ENCODE measurements at places on chromosomes 4 and X. TPM values are rescaled to one million over a fixed set of nuclear protein-coding genes. Genes with fewer than 3 reads are reported as not detected.

The KLHL4 gene
- total RNA-seq: 1.0 TPM

The RTL3 gene
- 3.7 TPM for total RNA-seq

The TCEAL9 gene
- 47.3 TPM for total RNA-seq

The COL4A5 gene
- total RNA-seq: 201 TPM

The MAGIX gene
- 3.2 TPM for total RNA-seq

The NOX1 gene
- not detected for total RNA-seq

The ADAM29 gene
- total RNA-seq: not detected

The RADX gene
- total RNA-seq: 2.1 TPM

The HAND2 gene
- 165 TPM for total RNA-seq

The MSX1 gene
- total RNA-seq: 3.2 TPM

The ARX gene
- not detected for total RNA-seq

The PDZD4 gene
- 48.1 TPM for total RNA-seq

The AREG gene
- 1.4 TPM for total RNA-seq

The SMR3B gene
- total RNA-seq: not detected

The SPARCL1 gene
- total RNA-seq: 1,380 TPM

The PCYT1B gene
- 11.7 TPM for total RNA-seq

The PAGE1 gene
- not detected for total RNA-seq

The DLG3 gene
- 22.0 TPM for total RNA-seq

The BEX1 gene
- total RNA-seq: 7.6 TPM

GRCh38 chrX:129540068-129540653 lies at the start of gene OCRL:
TSS of gene OCRL (plus strand) at chrX:129540259. CDS start at chrX:129540440, 181 bp downstream.
- DNase-seq: peak; percentile 92

GRCh38 chrX:96436105-96436504 lies 248.5 kb upstream of the DIAPH2 start:
- DNase-seq: no peak

DNA sequence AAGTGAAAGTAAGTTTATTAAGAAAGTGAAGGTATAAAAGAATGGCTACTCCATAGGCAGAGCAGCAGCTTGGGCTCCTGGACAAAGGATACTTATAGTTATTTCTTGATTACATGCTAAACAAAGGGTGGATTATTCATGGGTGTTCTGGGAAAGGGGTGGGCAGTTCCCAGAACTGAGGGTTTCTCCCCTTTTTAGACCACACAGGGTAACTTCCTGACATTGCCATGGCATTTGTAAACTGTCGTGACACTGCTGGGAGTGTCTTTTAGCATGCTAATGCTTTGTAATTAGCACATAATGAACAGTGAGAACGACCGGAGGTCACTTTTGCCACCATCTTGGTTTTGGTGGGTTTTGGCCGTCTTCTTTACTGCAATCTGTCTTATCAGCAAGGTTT lies 557.6 kb downstream of the SPRY1 start:
- no peak for DNase-seq

GRCh38 chr4:70704931-70705182 lies 16.5 kb downstream of the UTP3 start:
- DNase-seq: no peak

- DNase-seq: no peak
These were observed 58.7 kb downstream of the LEF1 start for GRCh38 chr4:108109997-108110416.

DNA sequence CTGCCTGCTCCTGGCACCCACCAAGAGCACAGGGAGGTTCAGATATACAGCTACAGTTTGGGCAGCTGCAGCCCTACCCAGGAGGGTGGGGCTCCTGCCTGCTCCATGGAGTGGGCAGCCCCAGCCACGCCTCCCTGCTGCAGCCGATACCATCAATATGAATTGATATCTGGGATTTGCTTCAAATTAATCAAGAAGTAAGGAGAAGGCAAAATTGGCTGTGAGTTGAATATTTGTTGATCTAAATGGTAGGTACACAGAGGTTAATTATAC lies 31.2 kb upstream of the ZNF280C start:
- DNase-seq: no peak

DNA sequence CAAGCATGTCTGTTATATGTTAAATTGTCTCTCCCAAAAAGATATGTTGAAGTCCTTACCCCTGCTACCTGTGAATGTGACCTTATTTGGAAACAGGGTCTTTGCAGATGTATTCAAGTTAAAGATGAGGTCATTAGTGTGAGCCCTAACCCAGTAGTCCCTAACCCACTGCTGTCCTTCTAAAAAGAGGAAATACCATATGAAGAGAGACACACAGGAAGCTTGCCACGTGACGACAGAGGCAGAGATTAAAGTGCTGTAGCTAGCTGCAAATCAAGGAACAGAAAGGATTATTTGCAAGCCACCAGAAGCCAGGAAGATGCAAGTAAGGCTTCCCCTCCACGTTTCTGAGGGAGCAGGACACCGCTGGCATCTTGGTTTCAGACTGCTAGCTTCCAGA lies 150.1 kb downstream of the HNRNPD start:
- DNase-seq: no peak

- no peak for DNase-seq
These were observed 359.0 kb upstream of the ATOH1 start for GRCh38 chr4:93469560-93469959.

DNA sequence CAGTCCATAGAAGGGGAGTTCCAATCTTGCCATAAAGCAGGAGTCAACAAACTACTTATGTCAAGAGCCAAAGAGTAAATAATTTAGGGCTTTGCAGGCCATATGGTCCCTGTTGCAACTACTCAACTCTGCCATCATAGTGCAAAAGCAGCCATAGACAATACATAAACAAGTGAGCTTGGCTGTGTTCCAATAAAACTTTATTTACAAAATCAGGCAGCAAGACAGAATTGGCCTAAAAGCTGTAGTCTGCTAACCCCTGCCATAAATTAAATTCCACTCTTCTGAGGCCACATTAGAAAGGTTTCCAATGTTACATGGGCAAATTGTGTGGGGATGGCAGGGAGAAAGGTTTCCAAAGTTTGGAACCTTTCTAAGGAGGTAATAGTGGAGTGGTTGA lies 14.7 kb downstream of the TRMT2B start:
- DNase-seq: no peak

- no peak for DNase-seq
These were observed 150.6 kb downstream of the CHIC2 start for GRCh38 chr4:53913771-53914170.

GRCh38 chrX:129781134-129781672 lies 1.5 kb downstream of the SASH3 start:
- DNase-seq: no peak

DNA sequence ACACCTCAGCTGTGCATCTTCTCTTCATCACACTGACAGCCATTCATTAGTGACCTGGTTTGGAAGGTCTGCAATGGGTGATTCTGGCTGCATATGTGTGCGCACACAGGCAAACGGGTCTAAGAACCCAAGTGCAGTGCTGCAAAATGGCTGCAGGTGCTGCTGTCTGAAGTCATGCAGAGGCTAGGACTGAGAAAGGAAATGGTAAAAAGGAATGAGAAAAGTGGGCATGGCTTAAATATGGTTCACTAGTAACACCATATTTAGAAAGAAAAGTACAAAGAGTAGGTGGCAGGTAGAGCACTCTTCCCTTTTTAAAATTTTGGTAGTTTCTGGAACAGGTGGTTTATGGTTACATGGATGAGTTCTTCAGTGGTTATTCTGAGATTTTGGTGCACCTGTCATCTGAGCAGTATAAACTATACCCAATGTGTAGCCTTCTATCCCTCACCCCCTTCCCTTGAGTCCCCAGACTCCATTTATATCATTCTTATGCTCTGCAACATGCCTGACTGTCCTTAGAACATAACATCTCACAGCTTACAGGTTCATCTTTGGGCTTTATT lies 78.4 kb downstream of the CCNG2 start:
- no peak for DNase-seq

DNA sequence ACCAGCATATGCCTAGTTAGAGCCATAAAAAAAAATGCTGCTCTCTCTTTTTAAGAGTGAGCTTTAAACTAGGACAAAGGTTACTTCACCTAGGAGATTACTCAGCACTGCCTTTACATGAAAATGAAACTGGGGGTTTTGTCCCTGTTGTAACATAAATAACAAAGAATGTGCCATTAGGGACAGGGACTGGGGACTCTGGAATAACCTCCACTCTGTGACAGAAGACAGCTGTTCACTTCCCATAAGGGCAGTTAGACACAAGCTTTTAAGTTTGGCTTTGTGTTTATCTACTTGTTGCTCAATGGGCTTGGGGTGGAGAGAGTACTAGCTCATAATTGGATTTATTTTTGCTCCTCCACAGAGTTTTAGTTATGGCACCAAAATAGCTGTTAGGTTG lies 11.9 kb downstream of the ENPEP start:
- DNase-seq: no peak

DNA sequence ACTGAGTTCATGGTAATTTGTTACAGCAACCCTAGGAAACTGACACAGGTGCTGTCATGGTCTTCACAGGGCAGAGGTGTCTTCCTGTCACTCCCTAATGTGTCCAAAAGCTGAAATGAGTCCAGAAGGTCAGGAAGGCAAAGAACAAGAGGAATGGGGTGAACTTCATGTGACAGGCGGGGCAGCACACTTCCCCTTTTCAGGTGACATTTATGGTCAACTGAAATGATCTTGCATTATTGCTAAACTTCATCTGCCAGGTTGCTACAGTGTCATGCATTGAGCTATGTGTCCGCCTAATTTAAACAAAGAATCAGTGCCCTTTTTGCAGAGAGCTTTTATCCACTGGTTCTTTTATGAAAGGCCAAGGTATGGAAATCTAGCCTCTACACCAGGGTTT lies 15.9 kb upstream of the CCDC149 start:
- DNase-seq: no peak

GRCh38 chr4:95158626-95159025 lies 390.1 kb downstream of the UNC5C start:
- DNase-seq: no peak

- no peak for DNase-seq
These were observed 465.4 kb downstream of the TMA16 start for GRCh38 chr4:163959932-163960331.

GRCh38 chr4:125527681-125528080 lies 212.9 kb downstream of the FAT4 start:
- no peak for DNase-seq

- peak; percentile 93 for DNase-seq
These were observed 580 bp upstream of the MMGT1 start for GRCh38 chrX:135974279-135974856.

DNA sequence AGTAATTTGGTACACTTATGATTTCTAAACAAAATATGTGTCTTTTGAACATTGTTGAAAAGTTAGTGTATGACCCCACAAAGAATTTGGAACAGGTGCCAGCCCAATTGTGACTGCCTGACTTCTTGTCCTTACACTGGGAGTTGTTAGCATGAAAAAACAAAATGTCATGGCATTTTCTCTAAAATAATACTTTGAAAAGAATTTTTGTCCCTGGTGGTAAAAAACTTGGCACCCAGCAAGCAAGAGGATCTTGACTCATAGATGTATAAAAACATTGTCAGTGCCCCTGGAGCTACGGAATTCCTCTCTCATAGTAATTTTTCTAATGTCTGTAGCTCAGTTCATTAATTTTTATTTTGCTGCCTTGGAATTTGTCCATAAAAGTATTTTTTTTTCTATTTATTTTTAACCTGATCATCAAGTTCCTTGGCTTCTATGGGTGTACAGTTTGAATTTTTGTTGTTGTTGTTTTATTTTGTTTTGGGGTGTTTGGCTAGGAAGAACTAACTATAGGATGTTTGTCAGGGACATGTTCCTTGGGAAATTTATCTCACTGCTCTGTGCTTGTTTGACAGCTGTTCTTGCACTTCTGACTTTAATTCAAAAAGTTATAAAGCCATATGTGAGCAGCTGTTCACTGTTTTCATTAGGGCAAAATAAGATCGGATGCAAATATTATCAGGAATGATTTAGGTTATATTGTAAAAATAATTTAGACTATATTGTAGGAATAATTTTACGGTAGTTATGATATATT lies 95.4 kb upstream of the NUDT6 start:
- DNase-seq: no peak

- DNase-seq: no peak
These were observed 2.6 kb downstream of the UBE2K start for GRCh38 chr4:39700554-39700953.

DNA sequence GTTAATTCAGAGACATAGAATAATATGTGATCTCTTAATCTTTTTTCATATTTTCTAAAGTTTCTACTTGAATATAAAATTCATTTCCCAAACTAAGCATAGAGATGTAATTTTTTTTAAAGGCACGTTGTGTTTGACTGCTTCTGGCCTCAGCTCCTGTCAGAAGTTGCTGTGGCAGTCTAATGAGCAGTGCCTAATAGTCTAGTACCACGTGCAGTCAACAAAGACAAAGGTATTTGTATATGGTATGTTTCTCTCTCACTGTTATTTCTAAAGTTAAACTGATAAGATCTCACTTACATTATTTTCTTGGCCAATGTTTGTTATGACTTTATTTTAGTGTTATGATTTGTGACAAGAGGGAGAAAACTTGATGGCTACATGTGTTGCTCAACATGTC lies 48.6 kb upstream of the MCUB start:
- no peak for DNase-seq

- no peak for DNase-seq
These were observed 19.6 kb downstream of the TMEM31 start for GRCh38 chrX:103730147-103730795.

- DNase-seq: no peak
These were observed 11.2 kb upstream of the BCOR start for GRCh38 chrX:40108959-40109287.

- no peak for DNase-seq
These were observed 174.2 kb upstream of the HCCS start for GRCh38 chrX:10936976-10937375.

DNA sequence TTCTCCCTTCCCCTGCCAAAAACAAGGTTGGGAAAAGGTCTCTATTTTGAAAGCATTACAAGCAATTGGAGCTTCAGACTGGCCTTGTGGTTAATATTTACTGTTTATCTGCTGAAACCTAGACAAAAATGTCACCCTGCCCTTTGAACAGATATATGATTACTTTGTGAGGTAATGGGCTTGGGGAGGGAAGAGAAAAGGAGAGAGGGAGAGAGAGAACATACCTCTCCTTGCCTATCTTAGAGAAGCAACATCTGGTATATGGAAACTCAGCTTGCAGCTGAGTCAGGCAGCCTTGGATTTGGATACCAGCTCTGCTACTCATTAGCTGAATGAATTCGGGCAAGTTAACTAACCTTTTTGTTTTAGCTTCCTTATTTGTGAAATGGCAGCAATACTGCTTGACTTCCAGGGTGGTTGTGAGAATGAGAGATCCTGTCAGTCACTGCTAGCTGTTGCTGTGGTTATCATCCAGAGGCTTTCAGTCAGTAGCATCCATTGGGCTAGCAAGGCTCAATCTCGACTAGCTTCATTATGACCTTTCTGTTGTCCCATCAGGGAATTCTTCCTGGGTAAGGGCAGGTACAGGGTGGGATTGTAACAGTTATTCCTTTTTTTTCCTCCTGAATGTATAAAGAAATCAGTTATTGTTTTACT lies 41.1 kb downstream of the ZFX start:
- DNase-seq: no peak

- no peak for DNase-seq
These were observed 94.1 kb upstream of the TLR2 start for GRCh38 chr4:153589703-153590595.

- DNase-seq: no peak
These were observed 4.4 kb upstream of the FAM184B start for GRCh38 chr4:17785858-17786257.
